ENCODE measurements at places on chromosomes 2 and 18.
A peak's percentile ranks its signal among the peaks of the same experiment; 100 is the strongest.

- no peak for DNase-seq
Measured at GRCh38 chr18:49768051-49768391, 45.3 kb downstream of the ACAA2 start.

DNA sequence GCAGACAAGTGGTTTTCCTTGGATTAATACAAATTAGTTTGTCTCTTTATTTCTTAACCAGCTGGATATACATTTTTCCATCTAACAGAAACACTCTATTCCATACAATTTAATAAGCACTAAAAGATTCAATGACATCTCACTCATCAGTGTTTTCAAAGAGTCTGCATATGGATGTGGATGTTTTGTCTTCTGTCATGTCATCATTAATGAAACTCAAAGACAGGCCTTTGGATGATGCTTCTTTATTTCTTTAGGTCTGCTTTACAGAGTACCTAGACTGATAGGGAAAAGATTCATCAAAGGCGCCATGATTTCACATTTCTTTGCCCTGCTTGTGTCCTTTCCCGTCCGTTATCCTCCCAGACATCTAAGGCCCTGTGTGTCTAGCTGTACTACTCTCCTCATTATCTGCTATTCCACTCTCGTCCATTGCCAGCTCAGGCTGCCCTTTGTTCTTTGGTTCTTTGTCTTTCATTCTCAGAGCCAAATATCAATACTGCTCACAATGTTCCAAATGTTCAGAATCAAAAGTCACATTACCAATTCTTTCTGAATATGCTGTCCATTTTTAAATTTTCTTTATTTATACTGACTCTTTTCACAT lies 232.3 kb upstream of the CHAC2 start:
- DNase-seq, result no peak

GRCh38 chr18:11987527-11987926 lies 6.2 kb downstream of the IMPA2 start:
- no peak for DNase-seq

DNA sequence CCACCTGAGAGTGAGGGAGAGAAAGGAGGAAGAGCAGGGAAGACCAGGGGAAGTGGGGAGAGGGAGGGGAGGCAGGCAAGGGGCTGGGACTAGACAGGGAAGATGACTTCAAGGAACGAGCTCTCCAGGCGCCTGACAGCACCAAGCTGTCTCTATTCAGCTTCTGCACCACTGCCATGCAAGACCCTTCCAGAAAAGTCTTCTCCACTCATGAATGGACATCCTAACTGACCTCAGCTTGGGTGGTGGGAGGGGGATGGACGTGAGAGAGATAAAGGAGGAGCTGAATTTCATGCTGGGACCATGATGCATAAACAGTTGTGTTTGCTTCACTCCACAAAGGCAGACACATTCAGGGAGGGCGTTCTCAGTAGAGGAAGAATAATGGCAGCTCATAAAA lies 206.4 kb upstream of the ARL4C start:
- peak; percentile 58 for DNase-seq

- no peak for DNase-seq
Measured at GRCh38 chr18:59959606-59960005, 59.8 kb downstream of the PMAIP1 start.

GRCh38 chr18:54086046-54086802 lies 138.2 kb downstream of the MBD2 start:
- DNase-seq, result no peak

- no peak for DNase-seq
Measured at GRCh38 chr18:79662034-79662433, 17.6 kb upstream of the CTDP1 start.

GRCh38 chr2:215604606-215605005 lies 168.7 kb upstream of the FN1 start:
- DNase-seq, result no peak

DNA sequence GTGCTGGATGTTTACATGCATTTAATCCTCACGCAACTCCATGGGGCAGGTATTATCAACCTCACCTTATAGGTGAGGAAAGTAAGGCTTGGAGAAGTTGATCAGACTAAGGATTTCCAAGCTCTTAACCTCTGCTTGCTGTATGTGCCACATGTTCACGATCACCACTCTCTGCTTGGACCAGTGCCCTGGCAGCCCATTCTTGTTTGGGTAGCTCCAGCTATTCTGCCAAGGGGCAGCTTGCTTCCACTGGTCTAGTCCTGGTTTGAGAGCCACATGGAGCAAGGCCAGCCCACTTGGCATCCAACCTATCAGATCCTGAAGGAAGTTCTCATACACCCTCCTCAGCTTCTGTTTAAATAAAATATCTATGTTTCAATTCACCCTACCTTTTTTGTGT lies 14.3 kb downstream of the PLB1 start:
- no peak for DNase-seq

- DNase-seq, result no peak
Measured at GRCh38 chr2:84980263-84980983, 9.5 kb downstream of the KCMF1 start.

DNA sequence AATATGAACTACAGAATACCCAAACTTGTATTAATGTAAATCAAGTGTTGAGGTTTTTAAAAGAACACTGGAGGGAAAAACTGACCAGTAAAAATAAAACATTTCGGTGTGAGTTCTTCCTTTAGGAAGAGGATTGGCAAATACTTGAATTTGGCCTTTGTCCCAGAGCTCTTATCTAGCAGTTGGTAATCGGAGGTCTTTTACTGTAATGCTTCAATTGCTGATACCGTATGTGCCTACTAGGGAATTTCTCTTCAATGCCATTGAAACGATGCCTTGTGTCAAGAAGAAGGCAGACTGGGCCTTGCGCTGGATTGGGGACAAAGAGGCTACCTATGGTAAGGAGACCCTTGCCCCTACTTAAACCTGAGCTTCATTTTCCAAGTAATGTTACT lies 4.1 kb downstream of the RRM2 start:
- DNase-seq, result no peak

GRCh38 chr18:58211510-58211909 lies 167.5 kb downstream of the NEDD4L start:
- no peak for DNase-seq

DNA sequence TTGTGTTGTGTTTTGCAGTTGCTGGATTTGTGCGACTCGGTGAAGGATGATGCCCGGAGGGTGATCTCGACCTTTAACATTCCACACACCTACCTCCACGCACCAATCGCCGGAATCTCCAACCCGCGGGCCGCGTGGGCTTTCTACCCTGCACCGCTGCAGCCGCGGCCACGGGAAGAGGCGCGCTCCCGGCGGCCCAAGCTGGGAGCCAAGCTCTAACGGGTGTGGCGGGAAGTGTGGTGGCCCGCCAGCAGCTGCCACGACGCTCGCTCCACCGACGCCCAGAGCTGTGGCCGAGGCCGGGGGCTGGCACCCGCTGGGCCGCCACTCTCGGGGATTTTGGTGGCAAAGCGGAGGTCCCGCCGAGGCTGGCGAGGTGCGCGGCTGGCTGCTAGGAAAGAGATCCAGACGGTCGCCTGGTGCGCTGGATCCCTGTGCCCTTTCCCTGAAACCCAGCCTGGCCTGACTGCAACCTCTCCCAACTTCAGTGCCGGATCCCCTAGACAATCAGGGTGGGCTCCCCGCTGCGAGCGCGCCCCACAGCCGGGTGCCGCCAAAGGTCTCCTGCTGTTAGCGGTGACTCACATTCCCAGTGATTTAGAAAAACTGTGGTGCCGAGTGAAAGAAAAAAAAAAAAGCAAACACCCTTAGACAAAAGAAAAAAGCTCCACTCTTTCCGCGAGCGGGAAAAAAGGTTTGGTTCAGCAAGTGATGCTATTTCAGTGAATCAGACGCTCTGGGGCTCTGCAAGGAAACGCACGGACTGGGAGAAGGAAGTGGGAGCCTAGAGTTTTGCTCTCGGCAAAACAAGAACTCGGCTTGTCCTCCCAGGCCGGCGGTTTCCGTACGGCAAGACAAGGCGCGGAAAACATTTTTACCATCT lies 2.9 kb upstream of the BCL2L11 start:
- DNase-seq, result no peak

GRCh38 chr2:197328461-197328860 lies 17.9 kb upstream of the ANKRD44 start:
- no peak for DNase-seq

DNA sequence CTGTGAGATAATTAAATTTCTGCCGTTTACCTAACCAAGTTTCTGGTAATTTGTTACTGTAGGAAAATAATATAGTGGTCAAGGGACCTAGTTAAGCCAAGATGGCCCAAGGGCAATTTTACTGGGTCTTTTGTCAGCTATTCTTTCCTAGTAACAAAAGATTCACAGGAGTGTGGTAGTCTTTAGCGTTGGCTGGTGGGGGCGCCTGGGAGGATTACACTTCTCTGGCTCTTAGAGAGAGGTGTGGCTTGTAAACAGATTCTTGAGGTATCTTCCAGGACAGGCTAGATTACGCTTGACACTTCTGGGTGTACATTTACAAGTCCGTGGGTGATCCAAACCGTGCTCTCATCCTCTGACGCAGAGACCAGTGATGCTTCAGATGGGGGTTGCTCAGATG lies 3.3 kb upstream of the ACOXL start:
- DNase-seq, result no peak

- no peak for DNase-seq
Measured at GRCh38 chr2:95115418-95115817, 6.2 kb downstream of the MRPS5 start.

- DNase-seq, result no peak
Measured at GRCh38 chr2:201363857-201364560, 6.9 kb upstream of the FLACC1 start.

DNA sequence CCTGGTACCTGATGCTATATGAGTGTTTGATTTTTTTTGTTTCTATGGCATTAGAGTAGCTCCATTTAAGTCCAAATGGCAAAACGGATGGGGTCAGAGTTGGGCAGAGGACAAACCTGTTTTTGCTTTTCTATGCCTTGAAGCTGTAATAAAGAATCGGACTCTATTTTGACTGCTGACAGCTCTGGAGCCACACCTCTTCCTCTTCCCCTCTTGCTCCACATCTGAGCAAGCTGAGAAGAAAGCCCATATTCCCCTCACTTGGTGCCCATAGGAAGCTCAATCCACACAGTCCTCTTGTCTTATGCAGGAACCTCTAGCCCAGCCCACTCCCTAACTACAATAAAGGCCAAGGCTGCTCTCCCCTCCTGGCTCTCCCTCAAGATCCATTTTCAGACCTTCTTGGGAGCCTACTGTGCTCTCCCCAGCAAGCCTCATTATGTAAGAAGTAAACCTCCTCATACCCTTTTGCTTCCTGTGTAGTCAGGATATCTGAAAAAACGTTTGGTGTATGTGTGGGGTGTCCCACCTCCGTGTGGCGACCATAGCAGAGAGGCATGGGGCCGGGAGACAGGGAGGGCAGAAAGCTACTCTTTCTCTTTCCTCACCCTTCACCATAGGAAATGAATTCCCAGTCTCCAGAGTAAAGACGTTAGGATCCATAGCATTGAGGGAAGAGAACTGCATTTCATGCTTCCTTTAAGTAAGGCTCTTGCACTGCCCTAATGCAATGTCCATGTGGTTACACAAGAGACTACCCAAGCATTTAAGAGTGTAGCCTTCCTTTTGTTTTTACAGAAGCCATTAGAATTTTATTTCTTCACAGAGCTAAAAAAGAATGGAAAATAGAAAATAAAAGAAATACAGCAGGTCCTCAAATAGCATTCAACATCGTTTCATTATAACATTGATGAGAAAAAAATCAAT lies 41.9 kb upstream of the RAPGEF4 start:
- no peak for DNase-seq

DNA sequence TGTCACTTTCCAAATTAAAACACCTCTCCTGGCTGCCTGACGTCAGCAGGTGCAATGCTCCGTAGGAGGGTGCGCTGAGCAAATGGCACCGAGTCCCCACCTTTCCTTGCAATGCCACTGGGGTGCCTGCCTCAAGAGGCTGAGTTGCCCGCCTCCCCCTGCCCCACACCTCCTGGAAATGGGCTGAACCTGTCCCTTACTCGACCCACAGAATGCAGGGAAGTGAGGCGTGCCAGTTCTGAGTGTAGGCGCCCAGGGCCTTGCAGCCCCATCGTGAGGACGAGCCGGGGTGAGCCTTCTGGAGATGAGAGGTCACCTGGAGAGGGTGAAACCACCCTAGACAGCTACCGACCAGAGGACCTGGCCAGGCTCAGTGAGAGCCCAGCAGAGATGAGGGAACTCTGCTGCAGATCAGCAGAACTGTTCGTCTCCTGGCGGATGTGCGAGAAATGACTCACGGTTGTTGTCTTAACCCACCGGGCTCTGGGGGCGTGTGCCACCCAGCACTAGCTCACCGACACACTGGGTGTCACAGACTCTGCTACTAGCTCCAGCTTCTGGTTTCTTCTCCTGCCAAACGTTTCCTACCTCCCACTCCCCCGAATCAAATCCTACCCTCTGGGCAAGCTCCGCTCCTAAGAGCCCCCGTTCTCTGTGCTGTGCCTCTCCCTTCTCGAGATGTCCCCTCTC lies 168.7 kb upstream of the HDAC4 start:
- DNase-seq, result no peak

DNA sequence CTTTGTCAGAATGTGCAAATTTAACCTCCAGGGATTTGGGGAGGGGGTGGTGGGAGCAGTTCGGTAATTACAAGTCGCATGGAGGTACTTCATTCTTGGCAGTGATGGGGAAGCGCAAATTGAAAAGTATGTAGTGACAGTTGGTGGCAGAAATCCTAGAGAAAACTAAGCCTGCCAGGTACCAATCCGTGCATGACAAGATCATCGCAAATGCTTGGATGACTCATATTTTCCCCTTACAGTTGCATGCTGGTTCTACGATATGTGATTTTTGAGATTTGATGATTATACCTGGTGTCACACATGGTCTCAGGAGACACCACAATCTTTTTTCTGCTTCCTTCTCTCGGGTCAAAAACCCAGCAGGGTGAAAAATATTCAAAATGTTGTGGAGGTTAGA lies 479.7 kb upstream of the ID2 start:
- DNase-seq, result no peak

- DNase-seq, result no peak
Measured at GRCh38 chr2:98586551-98587140, 21.7 kb downstream of the COA5 start.

DNA sequence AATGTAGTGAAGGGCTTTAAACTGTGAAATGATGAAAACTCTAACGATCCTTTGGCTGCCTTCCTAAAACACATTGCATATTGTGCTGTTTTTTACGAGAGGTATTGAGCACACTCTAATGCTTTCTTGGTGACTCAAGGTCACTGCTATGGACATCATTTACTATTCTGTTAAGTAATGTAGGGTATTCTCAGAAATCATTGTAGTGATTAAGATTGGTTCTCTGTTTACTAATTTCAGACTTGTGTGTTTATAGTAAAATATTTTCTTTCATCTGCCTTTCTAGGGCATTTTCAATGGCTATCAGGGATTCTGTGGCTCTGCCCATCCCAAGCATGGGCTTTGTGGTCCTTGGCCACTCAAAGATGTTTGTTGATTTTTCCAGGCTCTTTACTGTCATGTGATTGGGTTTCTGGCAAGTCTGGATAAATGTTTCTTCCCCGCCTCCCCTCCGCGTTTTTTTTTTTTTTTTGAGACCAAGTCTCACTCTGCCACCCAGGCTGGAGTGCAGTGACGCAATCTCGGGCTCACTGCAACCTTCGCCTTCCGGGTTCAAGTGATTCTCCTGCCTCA lies 29.3 kb downstream of the UBE2F start:
- no peak for DNase-seq
